ENCODE measurements at places on chromosomes 2 and 18. TPM values are rescaled to one million over a fixed set of nuclear protein-coding genes. Genes with fewer than 3 reads are reported as not detected.

DNA sequence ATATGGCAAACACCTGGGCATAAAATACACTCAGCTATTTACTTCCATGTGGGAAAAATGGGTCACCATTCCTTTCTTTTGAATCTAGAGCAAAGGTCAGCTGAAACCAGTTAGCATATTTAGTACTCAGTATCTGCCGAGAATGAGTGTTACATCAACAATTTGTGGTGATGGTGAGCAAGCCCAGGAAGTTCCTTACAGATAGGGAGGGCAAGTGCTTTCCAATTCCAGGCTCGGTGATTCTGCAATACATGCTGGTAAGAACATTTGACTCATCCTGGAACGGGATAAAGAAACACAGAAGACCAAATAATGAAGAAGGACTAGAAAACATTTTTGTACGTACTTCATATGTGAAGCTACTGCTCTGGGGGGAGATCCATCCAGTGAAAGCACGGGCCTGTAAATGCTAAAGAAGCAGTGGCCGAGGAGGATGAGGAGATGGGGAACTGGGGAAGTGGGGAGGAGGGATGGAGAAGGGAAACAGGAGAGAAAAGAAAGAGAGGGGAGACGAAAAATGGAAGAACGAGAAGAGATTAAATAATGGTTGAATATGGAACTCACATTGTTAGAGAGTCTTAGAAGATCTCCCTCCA, 251.9 kb downstream of the TTC32 start:
- DNase-seq: no peak

DNA sequence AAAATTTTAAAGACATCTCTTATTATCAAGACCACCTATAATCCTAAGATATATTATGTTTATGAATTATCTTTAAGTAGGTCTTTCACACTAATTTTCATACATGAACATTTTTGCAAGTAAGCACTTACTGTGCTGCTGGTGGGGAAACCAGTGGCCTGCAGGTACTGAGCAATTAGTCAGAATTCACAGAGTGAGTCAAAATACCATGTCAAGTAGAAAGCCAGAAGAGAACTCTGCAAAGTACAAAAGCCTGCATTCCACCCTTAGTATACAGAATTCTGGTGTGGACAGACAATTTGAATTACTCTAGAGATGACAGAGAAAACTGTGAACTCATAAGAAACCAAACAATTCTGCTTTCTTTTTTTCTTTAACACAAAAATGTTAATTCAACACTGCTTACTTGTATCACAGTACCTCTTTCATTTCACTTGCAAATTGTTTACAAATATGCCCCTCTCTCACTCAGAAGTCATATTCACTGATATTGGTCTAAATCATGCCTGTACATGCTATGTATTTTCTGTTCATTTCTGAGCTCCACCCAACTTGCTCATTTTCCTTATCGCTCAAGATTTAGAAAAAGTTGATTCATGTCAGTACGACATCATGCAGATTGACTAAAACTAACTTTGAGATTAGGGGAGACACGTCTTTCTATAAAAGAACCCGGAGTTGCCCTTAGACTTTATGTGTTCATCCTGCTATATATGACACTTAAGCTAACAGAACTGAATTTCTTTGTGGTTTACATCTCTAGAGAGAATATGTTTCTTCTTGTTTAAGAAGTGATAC, 182.9 kb downstream of the IKZF2 start:
- no peak for DNase-seq

DNA sequence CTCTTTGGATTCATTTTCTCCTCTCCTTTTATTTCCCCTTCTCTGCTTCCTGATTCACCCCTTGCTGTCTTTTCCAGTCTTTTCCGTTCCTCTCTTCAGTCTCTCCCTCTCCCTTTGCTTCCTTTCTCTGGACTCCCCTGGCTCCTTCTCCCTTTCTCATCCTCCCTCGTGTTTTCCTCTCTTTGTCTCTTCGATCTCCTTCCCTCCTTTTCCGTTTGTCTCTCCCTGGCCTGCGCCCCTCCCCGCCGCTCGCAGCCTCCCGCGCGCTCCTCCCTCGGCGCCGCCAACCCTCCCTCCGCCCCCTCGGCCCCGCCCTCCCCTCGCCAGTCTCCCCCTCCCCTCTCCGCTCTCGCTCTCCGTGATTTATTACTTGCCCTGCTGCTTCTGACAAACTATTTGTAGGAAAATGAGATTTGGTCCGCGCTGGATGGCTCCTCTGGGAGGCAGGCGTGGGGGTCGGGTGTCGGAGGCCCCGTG, 46.0 kb upstream of the PAX8 start:
- DNase-seq: no peak

GRCh38 chr2:224310943-224311625, 90.8 kb downstream of the FAM124B start:
- no peak for DNase-seq

DNA sequence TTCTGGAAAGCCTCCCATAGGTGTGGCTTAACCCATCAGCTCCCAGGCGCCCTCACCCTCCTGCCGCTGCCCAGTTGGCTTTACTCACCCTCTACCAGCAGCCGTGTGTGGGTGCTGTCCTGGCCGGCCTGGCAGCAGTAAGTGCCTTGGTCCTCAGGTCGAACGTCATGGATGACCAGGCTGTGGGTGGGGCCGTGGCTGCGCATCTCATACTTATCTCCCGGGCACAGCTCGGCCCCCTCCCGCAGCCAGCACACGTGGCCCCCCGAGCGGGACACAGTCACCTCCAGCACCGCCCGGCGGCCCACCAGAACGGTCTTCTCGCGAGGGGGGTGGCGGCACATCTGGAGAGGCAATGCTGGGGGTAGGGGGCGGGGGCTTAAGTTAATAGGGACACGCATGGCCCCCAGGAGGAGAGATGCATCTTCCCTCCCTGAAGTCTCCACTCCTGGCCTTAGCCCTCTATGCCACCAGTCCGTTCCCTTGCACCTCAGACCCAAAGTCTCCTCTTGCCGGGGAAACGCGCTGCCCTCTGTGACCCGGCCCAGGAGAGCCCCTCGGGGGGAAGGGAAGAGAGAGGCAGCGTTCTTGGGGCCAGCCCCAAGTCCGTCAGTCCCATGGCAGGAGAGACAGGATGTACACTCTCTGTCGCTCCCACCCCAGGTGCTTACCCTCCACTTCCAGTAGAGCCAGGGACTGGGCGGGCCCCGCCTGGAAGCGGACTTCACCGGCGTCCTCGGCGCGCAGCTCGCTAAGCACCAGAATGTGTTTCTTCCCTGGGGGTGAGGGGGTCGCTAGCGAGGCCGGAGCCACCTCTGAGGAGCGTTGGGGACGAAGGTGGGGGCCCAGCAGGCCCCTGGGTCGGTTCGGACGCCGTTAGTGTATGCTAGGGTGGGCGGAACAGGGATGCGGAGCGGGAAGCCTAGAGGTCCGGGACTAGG, 7.9 kb downstream of the TMEM198 start:
- no peak for DNase-seq

DNA sequence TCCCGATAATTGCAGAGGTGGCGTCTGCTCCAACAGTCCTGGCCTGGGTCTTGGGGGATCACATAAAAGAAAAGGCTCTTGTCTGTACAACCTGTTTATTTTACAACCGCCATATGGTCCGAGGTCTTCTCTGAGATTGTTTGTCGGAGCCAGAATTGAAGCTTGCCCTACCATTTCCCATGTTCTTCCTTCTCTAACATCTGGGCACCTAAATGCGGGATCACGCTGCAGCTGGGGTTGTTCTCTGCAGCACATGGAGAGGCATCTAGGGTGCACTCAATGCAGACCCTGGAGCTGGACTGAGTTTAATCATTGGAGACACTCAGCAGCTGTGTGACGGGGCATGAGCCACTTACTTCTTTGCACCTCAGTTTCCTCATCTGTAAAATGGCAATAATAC, 107.7 kb downstream of the ACKR3 start:
- no peak for DNase-seq

- DNase-seq: no peak
Measured at GRCh38 chr2:21257621-21258020, 133.9 kb downstream of the TDRD15 start.

- no peak for DNase-seq
Measured at GRCh38 chr18:65821911-65822310, 71.1 kb downstream of the CDH7 start.

GRCh38 chr2:200962811-200963123, 693 bp downstream of the ORC2 start:
- DNase-seq: no peak

- DNase-seq: no peak
Measured at GRCh38 chr2:46722142-46722541, 193.5 kb downstream of the MCFD2 start.

GRCh38 chr2:43524177-43524965, 71.5 kb downstream of the THADA start:
- no peak for DNase-seq

- no peak for DNase-seq
Measured at GRCh38 chr18:9796935-9797549, 88.7 kb upstream of the TXNDC2 start.

DNA sequence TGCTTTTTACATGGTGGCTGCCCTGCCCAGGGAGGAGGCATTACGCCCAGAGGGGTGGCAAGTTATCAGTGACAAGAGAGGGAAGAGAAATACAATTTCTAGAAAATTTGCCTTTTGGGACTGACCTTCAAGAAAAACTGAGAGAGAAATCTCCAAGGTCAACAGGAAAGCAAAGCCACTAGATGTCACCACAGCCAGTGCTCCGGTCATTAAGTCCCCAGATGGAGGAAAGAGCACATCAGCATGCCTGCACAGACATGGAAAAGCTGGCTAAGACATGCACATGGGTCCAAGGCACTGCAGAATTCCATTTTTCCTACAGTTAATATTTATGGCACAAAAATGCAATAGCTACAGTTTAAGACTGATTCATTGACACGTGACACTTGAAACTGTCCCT, 21.0 kb downstream of the FHL2 start:
- no peak for DNase-seq

DNA sequence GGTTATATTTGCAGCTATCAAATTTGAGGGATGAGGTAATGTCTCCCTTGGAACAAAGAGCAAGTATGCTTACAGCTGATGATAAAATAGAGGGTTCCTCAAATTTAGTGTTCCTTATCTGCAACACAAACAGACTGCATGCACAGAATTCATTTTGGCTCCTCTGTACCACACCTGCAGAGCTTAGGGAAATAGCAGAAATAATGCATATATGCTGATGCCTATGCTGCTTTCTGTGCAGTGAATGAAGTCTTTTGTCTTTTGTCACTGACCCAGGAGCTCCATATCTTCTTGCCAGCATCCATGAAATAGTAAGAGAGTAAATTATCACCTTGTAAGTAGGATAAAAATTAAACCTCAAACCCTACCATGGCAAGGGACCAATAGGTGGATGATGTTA, 69.8 kb downstream of the NCKAP1 start:
- DNase-seq: no peak

GRCh38 chr2:641164-641871, 35.9 kb downstream of the TMEM18 start:
- DNase-seq: no peak

DNA sequence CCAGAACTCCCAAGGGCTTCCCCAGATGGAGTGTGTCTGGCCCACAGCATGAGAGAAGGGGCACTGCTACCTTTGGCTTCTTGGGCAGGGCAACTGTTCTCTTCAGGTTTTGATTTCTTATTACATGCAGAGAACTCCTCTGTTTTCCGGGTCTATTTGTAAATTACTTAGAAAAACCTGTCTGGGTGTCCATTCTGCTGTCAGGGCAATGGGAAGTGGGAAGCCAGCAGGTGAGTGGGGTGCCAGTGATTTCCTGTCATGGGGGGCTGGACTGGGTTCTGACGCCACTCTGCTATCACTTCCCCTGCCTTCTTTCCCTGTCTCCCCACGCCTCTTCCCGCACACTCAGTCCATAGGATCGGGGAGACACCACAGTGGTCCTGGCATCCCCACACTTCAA, 58.0 kb upstream of the LGALSL start:
- DNase-seq: no peak

GRCh38 chr2:24104906-24105305, 18.2 kb downstream of the PFN4 start:
- no peak for DNase-seq

- DNase-seq: no peak
Measured at GRCh38 chr2:183383854-183384253, 259.6 kb downstream of the NUP35 start.

GRCh38 chr2:221034973-221035372, 537.1 kb downstream of the EPHA4 start:
- DNase-seq: no peak

DNA sequence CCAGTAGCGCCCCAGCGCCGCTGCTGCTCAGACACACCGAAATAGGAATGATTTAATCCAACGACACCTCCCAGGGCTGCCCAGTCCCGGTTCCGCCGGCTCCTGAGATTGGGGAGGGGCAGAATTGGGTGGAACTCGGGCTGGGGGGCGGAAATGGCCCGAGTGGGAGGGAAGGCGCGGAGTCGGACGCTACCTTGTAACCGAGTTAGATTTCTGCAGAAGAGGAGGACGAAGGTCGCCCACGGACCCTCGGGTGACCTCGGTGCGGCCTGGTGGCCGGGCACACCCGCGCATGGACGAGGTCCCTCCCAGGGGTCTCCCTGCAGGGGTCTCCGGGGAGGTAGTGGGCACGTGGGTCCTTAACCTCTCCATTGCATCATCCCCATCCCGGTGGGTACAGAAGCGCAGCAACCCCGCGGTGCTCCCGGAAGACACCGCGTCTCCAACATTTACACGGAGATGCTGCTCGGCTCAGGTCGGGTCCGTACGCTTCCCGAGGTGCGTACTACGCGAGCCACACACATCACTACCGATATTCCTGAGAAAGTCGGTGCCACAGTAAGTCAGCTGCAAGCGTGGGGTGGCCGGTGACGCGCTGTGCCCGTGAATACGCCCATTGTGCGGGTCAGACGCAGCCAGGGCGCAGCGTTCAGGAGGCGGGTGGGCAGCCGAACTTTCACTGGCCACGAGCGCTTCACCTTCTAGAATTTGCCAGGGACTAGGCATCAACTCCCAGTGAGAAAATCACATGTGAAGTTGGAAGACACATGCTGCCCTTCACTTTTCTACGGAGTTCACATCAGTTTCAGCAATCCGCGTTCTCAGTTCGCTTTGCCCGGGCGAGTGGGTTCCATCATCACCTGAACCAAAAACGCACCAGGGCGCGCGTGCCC, 3.0 kb downstream of the ZNF516 start:
- DNase-seq: no peak

Gene CROCC2
- total RNA-seq: not detected

Gene HOXD4
- total RNA-seq: 0.70 TPM

Gene DSG4
- total RNA-seq: not detected

Gene TWIST2
- total RNA-seq: 0.83 TPM

Gene SLC4A5
- total RNA-seq: 3.6 TPM

Gene POMC
- total RNA-seq: 3.1 TPM

Gene RAB6C
- not detected for total RNA-seq

Gene DLX1
- not detected for total RNA-seq

Gene SERPINB4
- not detected for total RNA-seq

Gene NT5DC4
- total RNA-seq: not detected

Gene RAB6D
- 0.16 TPM for total RNA-seq

Gene ROCK2
- 48.6 TPM for total RNA-seq

Gene CKAP2L
- 0.30 TPM for total RNA-seq
